ENCODE measurements at places on chromosomes 2 and 18.

GRCh38 chr2:129737660-129738527 lies 241.6 kb upstream of the RAB6C start:
- DNase-seq = no peak

DNA sequence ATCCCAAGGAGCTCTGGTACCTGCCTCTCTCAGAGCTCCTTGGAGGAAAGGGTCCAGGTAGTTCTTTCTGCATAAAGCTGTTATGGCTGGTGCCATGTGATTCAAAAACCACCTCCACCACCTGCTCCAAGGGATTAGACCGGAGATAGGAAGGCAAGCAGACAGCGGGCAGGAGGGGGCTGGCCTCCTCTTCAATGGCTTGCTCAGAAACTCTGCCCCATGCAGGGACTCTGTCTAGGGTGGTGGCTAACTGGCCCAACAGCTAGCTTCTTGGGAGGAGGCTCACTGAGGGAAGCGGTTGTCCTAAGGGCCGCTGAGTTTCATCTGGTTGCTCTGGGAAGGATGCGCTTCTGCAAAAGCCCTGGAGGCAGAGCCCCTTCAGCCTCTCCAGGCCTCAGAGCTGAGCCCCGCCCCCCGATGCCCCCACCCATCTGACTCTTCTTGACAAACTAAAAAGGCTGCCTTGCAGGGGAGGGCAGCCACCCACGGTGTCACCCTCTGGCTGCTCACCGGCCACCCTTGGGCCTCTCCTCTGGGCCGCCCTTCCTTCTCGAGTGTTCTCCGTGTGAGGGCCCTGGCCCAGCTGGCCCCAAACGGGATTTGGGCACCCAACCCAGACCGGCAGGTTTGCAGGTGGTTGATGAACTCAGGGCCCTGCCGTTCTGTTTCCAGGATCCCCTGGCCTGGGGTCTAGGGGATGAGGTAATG lies 90.2 kb downstream of the MCFD2 start:
- no peak for DNase-seq

DNA sequence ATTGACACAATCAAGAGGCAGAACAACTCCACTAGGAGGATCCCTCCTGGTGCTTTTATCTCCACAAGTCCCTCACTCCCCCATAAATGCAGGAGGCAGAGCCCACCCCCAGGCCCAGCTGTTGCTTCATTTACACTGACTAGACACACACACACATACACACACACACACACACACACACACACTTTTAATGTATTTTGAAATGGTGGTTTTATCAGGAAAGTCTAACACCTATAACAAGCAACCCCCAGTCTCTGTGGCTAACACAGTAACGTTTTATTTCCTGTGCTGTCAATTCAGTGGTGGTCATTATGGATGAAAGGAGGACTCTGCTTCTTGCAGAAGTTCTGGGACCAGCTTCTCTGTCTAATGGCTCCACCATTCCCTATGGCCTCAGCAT lies 125.4 kb upstream of the FOSL2 start:
- no peak for DNase-seq

- DNase-seq = no peak
These were observed 342.5 kb upstream of the NXPH2 start for GRCh38 chr2:139122711-139123158.

- DNase-seq = no peak
These were observed 239.1 kb downstream of the TGIF1 start for GRCh38 chr18:3689091-3689490.

DNA sequence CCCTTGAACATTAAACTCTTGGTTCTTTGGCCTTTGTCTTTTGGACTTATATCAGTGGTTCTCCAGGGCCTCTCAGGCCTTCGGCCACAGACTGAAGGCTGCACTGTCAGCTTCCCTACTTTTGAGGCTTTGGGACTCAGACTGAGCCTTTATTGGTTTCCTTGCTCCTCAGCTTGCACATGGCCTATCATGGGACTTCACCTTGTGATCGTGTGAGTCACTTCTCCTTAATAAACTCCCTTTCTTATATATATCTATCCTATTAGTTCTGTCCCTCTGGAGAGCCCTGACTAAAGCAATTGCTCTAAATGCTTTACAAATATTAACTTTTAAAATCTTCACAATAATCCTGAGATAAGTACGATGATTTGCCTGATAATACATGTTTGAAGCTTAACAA lies 353.6 kb upstream of the TRIB2 start:
- DNase-seq = no peak

GRCh38 chr2:169895294-169895985 lies 68.2 kb downstream of the UBR3 start:
- no peak for DNase-seq

DNA sequence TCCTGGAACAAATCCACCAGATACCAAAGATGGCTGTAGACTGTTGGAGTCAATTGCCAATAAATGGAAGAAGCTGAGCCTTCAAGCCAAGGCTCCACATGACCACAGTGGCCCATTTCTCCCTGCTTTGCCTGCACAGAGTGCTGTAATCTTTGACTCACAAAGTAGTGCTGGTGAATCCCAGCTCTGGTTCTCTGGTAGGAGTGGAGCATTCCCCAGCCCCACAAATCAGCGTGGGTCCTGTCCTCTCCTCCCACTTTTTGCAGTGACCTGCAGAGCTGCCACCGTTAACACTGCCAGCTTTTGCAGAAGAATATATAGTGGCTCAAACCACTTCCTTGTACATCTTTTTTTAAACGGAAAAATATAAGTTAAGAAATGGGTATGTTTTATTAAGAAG lies 93.9 kb downstream of the MGAT5 start:
- DNase-seq = no peak
